Head of caudate nucleus (tissue), 42 donors: ENCODE measurements at places on chromosomes 2 and 18.

DNA sequence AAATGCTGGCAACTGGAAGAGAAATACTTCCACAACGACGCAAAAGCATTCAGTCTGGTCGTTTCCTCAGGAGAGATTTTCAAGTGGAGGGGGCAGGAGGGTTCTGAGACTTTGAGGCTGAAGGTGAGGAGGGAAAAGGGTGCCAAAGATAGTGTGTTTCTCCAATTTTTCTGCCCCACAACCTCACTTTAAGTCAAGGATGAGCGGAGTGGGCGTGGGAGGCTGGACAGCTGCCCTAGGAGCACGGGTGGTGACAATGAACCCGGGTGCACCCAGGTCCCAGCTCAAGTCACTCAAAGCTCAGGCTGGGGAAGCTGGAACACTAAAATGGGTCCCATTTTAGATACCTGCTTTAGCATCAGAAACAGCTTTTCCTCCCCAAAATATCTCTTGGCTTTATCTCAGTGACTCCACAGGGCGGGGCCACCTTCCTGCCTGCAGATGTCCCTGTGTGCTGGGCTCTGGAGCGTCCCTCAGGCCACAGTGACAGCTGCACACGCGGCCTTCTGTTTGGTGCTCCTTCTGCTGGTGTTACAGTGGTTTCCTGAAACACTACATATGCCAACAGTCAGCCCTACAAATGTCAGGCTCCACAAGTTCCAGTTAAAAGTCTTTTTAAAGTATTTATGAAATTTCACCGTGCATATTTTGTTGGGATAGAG is 1.4 kb upstream of the MBP start:
- no peak for DNase-seq

DNA sequence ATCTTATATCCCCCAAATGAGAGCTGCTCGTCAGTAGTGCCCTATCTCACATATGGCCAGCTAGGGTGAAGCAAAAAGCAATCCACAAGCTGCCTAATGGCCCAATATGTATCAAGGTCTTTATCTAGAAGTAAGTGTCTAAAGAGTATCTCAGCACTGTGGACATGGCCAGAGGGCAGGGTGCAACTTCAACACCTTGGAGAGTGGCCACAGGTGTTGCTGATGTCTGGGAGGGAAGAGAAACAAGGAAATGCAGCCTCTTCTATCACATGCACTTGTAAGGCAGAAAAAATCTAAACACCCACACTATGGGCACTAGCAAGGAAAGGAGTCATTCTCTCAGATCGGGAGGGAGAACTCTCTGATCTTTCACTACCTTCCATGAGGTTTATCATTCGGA is 23.7 kb upstream of the MRPL19 start:
- DNase-seq: no peak

DNA sequence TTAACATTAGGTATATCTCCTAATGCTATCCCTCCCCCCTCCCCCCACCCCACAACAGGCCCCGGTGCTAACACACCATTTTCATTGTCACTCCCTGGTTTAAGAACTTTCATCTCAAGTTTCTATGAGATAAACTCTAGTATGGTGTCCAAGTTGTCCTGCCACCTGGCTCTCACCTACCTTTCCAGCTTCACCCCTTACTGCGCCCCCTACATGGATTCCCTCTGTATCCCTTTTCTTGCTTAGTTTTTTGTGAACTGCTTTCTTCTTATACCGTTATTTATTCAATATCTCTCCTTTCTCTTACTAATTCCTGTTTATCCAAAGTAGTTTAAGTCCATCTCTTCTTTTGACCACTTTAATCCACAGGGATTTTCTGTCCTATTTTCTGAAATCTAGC is 15.2 kb downstream of the EML4 start:
- DNase-seq: no peak

GRCh38 chr18:13280070-13280795 is 61.7 kb downstream of the LDLRAD4 start:
- DNase-seq: peak; percentile 50

DNA sequence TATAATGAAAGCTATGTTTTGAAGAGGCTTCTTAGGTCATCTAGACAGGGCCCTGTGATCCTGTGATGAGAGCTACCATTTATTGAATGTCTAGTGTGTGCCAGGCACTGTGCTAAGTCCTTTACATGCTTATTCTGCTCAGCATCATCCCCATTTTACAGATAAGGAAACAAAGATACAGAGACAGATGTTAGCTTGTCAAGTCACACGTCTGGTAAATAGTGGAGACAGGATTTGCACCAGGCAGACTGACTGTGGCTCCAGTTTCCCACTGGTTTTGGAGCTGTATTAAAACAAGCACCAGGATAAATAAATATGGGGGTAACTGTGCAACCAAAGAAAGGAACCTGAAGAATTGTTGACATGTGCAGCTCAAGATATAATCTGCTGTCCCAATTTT is 19.2 kb upstream of the EML6 start:
- no peak for DNase-seq

DNA sequence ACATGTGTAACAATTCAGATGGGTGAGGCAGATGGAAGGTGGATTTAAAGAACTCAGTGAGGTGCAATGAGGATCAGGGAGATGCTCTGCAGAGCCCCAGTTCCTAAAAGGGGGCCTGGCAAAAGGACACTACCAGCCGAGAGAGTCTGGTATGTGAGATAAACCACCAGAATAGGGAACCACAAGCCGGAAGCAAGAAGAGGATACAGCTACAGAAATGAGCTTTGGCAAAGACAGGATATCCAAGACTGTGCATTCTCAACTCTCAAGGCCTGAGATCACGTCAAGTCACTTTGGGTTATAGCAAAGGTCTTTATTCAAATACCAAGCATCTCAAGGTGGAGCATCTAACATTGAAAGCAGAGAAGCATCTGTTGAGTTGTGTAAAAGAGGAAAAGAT is 293.5 kb downstream of the ARHGAP15 start:
- DNase-seq: no peak

DNA sequence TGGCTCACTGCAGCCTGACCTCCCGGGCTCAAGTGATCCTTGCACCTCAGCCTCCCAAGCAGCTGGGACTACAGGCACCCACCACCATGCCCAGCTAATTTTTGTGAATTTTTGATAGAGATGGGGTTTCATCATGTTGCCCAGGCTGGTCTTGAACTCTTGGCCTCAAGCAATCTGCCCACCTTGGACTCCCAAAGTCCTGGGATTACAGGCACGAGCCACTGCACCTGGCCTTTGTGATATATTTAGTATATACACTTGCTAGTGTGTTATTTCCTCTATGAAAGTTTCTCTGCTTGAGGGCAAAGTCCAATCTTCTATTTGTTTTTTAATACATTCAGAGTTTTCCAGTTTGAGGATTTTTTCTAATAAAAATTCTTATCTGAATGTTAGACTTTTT is 119.3 kb downstream of the GALNT3 start:
- no peak for DNase-seq

GRCh38 chr2:109677835-109678580 is 63.8 kb downstream of the SOWAHC start:
- DNase-seq: no peak

- peak; percentile 20 for DNase-seq
Measured at GRCh38 chr2:39938035-39938835, 159.2 kb upstream of the THUMPD2 start.

DNA sequence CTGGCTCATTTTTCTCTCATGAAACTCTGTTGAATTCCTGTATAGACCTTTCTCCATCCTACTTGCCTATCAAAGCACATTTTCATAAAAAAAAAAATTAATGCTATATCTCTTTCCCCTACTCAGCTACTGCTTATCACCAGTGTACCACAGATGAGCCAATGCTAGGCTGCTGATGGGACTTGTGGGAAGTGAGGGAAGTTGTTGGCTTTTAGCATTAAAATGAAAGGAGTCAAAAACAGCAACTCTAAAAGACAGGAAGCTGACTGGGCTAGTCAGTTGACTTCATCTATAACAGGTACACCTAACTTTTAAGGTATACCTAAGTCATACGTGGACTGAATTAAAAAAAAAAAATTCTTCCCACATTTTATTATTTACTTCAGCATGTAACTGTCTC is 102.1 kb downstream of the FAM117B start:
- DNase-seq: no peak

DNA sequence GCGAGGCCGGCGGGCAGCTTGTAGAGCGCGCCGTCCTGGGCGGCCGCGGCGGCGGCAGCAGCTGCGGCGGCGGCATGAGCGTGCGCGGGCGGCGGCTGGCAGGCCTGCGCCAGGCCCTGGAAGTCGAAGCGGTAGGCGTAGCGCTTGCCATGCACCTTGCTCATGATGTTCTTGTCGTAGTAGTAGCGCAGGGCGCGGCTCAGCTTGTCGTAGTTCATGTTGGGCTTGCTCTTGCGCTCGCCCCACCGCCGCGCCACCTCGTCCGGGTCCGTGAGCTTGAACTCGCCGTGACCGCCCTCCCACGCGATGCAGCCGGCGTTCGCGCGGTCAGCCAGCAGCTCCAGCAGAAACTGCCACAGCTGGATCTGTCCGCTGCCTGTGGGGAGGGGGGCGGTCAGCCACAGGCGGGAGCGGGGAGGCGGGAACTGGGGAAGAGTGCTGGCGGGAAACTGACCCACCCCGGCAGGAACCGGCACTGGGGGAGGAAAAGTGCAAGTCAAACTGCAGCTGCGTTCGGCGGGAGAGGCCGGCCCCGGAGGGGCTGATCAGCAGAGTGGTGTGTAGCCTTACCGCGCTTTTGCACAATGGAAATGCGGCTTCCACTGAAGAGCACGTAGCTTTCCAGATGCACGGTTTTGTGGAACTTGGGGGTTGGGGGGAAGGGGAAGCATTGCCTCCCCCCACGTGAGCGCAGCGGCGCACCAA is 3.0 kb downstream of the FEV start:
- DNase-seq: no peak
